Fibroblast of skin of back (primary cell): ENCODE measurements at places on chromosomes 5 and 9.

DNA sequence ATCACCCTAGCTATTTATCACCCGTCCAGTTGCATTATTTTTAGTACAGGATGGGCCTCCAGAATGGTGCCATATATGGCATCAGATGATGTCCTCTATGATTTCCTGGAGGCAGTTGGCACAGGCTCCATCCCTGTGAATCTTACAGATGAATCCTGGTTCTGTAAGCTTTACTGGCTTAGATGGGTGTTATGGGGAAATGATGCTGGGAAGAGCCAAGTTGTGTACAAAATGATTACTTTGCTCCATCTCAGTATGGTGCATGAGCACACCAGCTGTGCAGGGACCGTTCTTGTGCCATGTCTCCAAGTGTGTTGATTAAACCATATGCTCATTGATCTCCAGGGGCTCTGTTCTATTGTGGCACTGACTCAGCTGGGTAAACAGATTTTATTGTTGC is 755.7 kb downstream of the TLR4 start:
- no peak for DNase-seq

GRCh38 chr5:146345240-146345577 is 6.6 kb downstream of the POU4F3 start:
- DNase-seq = no peak

GRCh38 chr9:135070198-135070951 is 17.1 kb upstream of the OLFM1 start:
- no peak for DNase-seq

- DNase-seq = no peak
Measured at GRCh38 chr9:86252870-86253269, 6.6 kb downstream of the C9orf153 start.

- no peak for DNase-seq
Measured at GRCh38 chr5:104932431-104932830, 1369.8 kb upstream of the NUDT12 start.

- no peak for DNase-seq
Measured at GRCh38 chr9:20742833-20743232, 58.8 kb downstream of the FOCAD start.

- DNase-seq = no peak
Measured at GRCh38 chr9:129655696-129656095, 9.8 kb upstream of the PRRX2 start.

DNA sequence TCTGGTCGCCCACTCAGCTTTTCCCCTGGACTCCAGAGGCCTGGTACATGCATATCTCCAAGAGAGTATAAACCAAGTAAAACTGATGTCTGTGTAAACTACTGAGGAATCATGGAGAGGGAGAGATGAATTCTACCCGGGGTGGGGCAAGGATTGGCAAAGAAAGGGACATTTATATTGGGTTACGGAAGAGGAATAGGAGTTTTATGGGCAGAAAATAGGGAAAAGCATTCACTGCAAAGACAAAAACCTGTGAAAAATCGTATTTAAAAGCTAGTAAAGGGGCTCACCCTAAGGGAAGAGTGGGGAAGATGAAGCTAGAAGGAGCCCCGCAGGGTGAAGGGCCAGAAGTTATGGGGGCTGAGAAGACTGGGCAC is 248.0 kb upstream of the KLF4 start:
- no peak for DNase-seq

DNA sequence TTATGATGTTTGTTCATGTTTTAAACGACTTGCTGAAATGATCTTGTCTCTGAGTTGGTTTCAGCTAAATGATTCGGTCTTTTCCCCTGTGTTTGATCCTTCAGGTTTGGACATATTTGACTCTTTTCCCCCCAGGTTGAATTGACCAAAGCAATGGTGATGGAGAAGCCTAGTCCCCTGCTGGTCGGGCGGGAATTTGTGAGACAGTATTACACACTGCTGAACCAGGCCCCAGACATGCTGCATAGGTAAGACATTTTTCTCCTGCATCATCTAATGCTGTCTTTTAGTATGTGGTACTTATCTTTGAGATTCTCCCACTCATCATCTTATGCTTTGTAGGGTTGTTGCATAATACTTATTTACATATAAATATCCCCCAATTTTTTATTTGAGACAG is 14.7 kb downstream of the G3BP1 start:
- no peak for DNase-seq

DNA sequence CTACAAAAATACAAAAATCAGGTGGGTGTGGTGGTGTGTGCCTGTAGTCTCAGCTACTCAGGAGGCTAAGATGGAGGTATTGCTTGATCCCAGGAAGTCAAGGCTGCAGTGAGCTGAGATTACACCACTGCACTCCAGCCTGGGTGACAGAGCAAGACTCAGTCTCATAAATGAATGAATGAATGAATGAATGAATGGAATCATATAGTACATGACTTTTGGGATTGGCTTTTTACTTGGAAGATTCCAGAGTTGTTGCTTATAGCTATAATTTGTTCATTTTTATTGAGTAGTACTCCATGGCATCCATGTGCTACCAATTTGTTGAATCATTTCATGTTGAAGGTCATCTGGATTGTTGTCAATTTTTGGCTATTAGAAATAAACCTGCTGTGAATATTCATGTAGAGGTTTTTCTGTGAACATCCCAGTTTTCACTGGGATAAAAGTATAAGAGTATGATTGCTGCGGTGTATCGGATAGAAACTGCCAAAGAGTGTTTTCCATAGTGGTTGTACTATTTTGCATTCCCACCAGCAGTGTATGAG is 19.9 kb downstream of the ERBIN start:
- DNase-seq = no peak

DNA sequence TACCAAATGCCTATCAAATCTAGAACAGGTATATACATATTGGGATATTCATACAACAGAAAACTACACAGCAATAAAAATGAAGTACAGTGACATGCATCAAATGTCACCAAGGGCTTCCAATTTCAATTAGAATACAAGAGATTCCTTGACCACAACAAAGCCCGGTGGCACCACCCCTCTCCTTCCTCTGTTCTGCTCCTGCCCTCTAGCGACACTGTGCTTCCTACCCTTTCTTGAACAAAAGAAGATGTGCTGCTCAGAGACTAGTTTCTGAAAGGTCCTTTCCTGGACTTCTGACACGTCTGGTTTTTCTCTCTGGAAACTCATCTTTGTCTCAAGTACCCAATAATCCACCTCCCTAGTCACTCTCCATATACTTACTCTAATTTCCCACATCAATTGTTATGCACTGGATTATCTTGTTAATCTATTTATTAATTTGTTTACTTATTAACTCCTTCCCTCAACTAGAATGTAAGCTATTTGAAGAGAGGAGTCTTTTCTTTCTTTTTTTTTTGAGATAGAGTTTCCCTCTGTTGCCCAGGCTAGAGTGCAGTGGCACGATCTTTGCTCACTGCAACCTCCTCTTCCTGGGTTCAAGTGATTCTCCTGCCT is 70.4 kb upstream of the CTSV start:
- DNase-seq = peak; percentile 8

GRCh38 chr5:28710360-28710759 is 1672.0 kb upstream of the CDH9 start:
- DNase-seq = peak; percentile 2

DNA sequence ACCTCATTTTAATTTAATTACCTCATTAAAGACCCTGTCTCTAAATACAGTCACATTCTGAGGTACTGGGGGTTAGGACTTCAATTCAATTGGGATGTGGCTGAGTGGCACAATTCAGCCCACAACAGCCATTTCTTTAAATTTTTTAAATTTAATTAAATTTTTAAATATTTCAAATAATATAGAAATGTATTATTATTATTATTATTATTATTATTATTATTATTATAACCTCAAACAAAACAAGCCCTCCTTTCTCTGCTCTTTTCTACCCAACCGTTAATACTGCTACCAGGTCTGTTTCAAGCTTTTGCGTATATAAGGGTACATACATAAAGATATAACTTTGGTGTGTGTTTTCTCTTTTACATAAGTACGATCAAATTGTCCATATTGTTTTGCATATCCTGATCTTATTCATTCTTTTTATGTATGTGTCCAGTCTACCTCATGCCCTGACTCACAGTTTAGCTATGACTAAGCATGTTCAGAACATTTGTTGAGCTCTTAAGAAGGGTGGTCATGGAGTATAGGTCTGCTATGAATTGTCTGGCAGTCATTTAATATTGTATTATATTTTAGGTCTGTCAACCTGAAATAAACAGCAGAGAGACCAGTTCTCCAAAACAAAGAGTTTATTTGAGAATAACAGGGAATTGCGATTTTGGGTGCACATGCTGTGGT is 16.1 kb upstream of the RAB14 start:
- DNase-seq = peak; percentile 65

GRCh38 chr9:124285903-124286291 is 28.1 kb downstream of the NEK6 start:
- DNase-seq = peak; percentile 95

- no peak for DNase-seq
Measured at GRCh38 chr5:124021066-124021641, 509.2 kb downstream of the CSNK1G3 start.

GRCh38 chr9:135299651-135300345 is 179.8 kb upstream of the PPP1R26 start:
- DNase-seq = no peak

GRCh38 chr5:163870441-163870840 is 365.0 kb downstream of the MAT2B start:
- no peak for DNase-seq

DNA sequence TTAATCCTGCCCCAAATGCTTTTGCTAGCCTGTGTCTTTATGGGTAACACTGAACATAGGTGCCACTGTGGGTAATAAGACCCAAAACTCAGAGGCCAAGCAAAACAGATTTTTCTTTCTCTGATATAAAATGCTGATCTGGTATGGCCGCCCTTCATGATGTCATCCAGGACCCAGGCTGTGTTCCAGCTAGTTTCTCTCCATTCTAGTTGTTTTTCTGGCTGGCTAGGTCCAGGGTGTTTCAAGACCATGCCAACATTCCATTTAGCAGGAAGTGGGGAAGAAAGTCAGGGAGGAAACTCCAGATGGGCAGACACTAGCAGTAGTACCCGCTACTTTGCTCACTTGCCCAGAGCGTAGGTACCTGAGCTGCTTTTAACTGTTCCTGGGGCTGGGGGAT is 183.9 kb upstream of the OTULINL start:
- DNase-seq = peak; percentile 75

DNA sequence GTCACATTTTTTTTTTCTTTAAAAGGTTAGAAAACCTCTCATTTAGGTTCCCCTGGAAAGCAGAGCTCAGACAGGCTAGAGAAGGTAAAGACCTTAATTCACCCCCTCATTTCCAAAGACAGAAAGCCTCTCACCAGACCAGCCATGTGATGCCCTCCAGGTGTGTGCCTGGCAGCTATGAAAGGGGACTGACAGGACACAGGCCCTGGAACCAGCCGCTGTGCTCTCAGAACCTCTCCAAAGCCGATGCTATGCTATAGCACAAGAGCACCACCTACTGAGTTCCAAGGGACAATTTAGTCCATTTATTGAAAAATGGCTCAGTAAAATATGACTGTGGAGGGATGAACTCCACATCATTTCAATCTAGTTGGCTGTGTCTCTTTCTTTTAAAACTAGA is 48.8 kb downstream of the FANCC start:
- DNase-seq = peak; percentile 22

DNA sequence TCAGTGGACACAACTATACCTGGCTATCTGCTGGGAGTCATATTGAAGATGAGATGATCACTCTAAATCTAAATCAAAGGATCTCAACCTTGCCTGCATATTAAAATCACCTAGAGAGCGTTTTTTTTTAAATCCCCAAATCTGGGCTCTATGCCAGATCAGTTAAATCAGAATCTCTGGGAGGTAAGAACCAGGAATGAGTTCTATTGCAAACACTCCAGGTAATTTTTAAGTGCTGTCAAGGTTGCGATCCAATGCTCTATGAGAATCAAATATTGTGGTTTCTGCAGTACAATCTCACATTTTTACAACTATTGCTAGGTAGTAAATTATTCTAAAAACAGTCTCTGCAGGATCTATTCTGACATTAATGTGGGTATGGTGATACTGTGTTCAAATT is 202.3 kb upstream of the OR13F1 start:
- DNase-seq = no peak

- DNase-seq = no peak
Measured at GRCh38 chr9:18606846-18607245, 132.9 kb downstream of the ADAMTSL1 start.

GRCh38 chr9:117718085-117718484 is 13.9 kb downstream of the TLR4 start:
- DNase-seq = peak; percentile 83

GRCh38 chr5:74938250-74938933 is 72.2 kb upstream of the FAM169A start:
- DNase-seq = peak; percentile 45

- no peak for DNase-seq
Measured at GRCh38 chr5:151363673-151364072, 16.3 kb upstream of the SLC36A2 start.

DNA sequence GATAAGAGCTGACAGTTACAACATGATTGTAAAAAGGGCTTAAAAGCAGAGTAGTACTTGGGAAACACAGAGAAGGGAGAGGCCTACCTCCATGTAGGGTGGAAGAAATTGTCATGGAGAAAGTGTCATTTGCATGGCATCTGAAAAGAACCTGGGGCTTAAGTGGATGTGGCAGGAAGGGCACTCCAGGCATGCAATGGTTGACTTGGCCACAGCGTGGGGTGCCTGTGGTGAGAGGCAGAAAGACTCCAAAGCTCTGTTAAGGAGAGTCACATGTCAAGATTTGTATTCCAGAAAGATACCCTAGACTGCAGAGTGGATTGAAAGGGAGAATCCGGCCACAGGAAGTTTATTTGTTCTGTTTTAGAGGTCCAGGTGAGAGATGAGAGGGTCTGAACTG is 2.4 kb downstream of the POLR3G start:
- DNase-seq = peak; percentile 4

GRCh38 chr5:108747111-108747773 is 455 bp upstream of the FER start:
- no peak for DNase-seq

DNA sequence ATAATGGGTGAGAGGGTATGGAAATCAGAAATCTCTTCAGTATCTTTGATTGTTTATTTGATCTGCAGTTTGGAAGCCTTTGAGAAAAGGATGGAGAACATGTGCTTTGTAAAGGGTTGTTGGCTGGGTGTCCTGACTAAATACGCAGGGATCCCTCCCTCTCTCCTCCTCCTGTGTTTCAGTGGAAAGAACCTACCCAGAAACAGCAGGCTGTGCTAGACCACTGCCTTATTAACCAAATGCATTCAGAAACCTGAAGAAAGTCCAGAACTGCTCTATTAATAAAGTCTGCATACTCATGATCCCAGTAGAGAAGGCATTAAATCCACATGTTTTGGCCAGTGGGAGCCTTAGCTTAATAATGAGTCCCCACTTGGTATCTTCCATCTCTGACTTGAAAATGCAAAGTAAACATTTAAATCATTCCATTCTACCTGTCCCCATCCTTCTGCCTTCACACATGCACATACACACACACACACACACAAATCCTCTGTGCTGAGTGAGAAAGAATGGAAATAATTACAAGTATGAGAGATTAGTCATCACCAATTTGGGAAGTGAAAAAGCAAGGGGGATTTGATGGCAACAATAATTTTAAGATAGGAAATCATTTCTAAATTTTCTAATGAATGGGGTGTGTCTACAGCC is 10.0 kb upstream of the LECT2 start:
- peak; percentile 52 for DNase-seq

- no peak for DNase-seq
Measured at GRCh38 chr9:109977521-109977920, 197.5 kb downstream of the PALM2AKAP2 start.
